Skin of body (tissue), 3 donors: ENCODE measurements at places on chromosomes 7 and 10.

DNA sequence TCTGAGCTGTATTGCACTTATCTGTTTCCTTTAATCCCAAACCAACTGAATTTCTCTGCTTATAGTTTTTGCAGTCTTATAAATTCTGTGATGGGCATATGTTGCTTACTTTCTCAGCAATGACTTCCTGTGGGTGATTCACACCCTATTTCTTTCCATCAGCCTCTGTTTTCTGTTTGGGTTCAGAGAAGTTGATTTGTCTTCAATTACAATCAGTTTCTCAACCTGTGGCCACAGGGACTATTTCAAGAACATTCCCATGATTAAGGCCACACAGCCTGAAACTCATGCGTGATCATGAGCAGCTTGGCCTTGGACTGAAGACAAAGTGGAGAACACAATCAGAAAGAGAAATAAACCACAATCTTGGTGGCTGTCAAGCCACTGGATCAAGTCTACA is 1174.6 kb upstream of the C7orf33 start:
- no peak for DNase-seq

DNA sequence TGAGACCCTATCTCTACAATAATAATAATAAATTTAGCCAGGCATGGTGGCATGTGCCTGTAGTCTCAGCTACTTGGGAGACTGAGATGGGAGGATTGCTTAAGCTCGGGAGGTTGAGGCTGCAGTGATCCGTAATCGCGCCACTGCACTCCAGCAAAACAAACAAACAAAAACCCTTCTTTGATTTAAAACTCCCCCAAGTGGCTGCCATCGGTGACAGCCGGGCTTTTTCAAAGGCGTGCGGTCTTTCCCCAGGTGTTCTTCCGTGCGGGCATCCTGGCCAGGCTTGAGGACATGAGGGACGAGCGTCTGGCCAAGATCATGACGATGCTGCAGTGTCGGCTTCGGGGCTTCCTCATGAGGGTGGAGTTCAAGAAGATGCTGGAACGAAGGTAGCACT is 1.9 kb upstream of the MYH16 start:
- DNase-seq = no peak

DNA sequence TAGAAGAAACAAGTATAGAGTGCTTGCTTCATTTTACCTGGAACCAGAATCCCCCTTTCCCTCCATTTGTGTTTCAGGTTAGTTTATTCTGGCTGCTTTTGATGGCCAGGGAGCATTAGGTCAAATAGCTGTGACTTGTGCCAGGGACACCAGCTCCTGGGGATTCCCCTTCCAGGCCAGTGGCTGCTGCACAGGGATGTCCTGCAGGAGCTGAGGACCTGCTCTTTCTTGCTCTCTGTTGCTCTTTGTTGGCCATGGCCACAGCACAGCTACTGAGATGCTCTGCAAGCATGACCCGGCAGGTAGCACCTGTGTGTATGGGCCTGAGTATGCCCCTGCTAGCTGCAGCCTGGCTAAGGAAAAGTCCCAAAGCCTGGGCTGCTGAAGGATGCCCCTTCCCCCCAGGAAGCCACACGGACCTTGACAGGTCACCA is 208.9 kb downstream of the EBF3 start:
- DNase-seq = no peak

DNA sequence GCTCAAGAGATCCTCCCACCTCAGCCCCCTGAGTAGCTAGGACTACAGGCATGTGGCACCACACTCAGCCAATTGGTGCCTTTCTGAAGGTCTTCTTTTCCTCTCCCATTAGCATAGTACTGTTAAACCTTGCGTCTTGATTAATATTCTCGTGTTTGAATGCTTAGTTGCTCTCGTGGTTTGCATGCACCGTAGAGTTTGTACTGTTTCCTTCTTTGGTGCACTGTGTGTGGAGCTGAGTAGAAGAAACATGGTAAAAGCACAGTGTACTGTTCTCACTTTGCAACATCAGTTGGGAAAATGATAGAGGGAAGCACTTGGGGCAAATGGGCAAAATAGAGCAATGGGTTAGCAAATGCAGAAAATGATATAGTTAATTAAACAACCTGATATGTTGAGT is 27.6 kb upstream of the RPA3 start:
- DNase-seq = no peak

GRCh38 chr7:99255463-99255862 is 17.2 kb upstream of the MYH16 start:
- no peak for DNase-seq
